Activated gamma-delta T cell (primary cell): ENCODE measurements at places on chromosomes 1 and 21.

- no peak for DNase-seq
These were observed 164.2 kb downstream of the NRIP1 start for GRCh38 chr21:14900611-14901010.

DNA sequence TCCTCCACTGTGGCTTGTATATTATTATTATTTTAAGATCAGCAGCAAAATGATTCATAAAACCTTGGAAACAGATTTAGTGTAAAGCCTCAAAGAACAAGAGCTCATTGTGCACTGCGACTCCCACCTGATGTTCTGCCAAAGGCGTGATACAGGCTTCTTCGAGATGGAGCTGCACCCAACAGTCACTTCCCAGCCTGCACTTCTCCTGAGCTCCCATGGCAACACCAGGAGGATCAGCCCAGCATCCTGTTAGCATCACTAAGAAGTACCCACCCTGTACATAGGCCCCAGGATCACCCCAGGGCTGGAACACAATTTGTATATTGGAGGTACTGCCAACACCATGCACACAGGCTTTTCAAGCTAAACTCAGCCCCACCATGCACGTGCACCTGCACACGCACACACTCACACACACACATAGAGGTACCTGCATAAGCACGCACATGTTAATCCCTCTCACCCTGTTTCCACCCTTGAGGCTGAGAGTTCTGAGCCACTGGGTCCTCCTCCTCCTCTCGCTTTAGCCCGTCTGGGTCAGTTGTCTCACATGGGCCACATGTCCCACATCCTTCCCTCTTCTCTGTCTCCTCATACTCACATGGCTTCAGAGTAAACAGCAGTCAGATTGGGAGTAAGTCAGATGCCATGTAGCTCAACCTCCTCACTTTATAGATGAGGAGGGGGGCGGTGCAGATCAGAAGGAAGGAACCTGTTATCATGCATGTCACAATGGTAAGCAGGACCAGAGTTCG, 281.9 kb upstream of the POU3F1 start:
- no peak for DNase-seq

- no peak for DNase-seq
These were observed 72.6 kb downstream of the SGIP1 start for GRCh38 chr1:66606362-66607065.

DNA sequence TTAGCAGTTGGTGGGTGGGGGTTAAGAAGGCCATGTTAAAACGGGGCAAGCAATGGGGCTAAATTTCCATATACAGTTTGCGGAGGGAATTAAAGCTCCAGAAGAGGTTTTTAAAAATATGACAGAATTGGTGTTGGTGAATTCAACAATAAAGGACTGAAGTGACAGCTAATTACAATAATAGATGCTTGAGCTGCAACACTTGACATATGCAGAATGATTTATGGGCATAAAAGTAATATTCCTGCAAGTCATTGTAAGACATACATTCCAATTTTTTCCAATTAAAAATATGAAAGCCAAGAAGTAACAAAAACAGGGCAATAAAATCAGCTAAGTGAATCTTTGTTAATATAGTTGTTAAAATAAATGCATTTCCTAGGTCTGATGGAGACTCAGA, 202.2 kb upstream of the MAP1LC3C start:
- DNase-seq: no peak

DNA sequence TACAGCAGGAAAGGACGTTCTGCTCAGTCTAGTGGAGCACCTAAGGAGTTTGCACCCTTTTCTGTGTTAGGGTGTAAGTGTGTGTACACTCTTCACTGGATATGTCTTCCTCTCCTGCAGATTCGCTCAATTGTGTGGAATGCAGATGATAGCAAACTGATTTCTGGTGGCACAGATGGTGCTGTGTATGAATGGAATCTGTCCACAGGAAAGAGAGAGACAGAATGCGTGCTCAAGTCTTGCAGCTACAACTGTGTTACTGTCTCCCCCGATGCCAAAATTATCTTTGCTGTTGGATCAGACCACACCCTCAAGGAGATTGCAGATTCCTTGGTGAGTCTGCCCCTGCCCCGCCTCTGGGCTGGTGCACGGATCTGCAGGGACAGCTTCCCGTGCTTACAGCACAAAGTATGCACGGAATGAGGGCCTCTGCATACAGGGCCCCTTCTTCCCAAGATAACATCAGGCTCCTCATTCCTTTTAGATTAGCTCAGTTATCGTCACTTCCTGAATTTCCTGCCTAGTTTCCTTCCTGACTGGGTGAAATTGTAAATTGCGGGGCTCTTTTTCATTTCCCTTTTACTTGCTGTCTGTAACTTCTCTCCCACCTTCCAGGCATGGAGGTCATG, 34.6 kb downstream of the CFAP57 start:
- no peak for DNase-seq

- no peak for DNase-seq
These were observed 83.4 kb downstream of the IGSF21 start for GRCh38 chr1:18191037-18191436.

DNA sequence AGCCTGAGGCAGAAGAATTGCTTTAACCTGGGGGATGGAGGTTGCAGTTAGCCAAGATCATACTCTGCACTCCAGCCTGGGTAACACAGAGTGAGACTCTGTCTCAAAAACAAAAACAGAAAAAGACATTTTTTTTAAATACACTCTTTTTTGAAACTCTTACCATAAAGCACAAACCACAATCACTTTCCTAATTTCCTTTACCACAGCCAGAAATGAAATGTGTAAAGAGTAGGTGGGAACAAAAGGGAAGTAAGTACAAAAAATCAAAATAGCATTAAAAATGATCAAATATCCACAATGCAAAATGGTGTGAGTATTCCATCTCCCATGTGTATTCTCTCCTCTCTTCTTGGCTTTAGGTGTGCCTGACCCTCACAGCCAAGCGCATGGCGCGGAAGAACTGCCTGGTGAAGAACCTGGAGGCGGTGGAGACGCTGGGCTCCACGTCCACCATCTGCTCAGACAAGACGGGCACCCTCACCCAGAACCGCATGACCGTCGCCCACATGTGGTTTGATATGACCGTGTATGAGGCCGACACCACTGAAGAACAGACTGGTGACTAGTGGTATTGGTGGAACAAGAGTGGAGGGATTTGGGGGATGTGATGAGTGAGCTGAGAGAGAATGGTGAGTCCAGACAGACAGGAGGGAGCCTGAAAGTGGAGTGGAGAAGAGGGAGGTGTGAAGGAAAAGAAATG, 14.9 kb downstream of the ATP1A4 start:
- no peak for DNase-seq

GRCh38 chr1:234691567-234691966, 81.6 kb upstream of the IRF2BP2 start:
- DNase-seq: no peak

DNA sequence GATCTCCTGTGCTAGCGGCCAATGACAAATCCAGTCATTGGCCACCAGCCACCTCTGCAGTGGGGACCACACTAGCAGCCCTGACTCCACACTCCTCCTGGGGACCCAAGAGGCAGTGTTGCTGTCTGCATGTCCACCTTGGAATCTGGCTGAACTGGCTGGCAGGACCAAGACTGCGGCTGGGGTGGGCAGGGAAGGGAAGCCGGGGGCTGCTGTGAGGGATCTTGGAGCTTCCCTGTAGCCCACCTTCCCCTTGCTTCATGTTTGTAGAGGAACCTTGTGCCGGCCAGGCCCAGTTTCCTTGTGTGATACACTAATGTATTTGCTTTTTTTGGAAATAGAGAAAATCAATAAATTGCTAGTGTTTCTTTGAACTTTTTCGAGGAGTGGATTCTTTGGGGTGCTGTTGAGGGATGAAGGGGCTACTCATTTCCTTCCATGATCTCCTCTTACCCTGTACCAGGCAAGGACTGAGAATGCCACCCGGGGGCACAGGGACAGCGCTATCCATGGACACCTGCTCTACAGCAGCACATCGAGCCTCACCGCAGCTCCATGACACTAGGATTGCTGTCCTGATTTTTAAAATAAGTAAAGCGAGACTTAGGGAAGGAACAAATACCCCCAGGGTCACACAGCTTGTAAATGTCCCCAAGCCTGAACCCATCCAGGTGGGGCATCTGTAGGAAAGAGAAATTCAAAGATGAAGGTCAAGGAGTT, 44.7 kb downstream of the TNNT2 start:
- DNase-seq: no peak

DNA sequence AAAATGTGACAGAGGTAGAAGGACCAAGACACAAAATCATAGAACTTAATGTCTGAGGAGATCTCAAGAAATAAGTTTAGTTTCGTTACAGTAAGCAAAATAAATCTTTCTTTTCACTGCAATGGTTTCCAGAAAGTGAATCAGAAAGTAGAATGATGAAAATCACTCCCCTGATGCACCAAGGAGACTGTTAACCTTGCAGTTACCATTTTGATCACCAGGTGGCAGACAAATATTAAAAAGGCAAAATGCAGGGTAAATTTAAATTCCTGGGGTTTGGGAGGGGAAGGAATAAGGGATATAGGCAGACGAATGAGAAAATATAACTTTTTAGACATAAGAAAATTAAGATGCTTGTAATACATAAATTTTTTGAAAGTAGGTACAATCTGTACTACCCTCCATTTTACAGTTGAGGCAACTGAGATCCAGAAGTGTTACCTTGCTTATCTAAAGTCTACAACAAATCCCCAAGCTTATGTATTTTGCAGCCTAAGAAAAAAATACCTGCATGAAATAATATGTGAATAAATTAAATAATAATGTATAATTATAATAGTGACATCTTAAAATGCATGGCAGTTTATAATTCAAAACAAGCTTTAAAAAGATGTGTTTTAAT, 253.2 kb downstream of the CRB1 start:
- no peak for DNase-seq

DNA sequence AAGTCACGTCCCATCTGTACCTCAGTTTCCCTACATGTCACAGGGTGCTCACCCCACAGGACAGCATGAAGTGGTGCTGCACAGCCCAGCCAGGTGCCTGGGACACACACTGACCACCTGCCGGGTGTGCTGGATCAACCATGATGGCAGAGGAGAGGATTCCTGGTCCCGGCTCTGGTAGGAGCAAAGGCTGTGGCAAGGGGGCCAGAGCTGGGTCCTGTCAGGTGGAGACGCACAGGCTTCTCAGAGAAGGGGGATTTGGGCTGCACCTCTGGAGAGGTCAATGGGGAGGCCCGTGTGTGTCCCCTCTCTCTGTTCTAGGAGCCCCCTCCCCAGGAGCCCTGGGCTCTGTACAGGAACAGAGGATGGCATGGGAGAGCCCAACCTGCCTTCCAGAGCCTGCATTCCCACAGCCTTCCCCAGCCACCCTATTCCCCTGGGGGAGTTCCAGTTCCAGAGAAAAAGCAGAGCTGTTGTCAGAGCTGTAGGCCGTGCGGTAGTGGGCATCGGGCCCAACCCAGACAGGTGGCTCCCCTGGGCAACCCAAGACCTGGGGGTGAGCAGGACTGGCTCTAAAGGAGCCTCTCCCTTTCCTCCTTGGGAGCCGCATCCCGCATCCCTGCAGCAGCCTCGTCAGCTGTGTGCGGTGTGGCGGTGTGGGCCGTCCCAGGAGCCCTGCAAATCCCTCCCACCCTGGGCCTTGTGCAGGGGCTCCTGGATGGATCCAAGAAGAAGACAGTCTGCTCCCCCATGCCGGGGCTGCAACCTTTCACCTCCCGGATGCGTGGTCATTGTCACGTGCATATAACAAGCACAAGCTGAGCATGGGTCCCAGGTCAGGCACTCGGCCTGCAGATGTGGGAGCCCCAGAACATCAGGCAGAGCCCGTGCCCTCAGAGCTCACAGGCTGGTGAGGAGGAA, 2.9 kb upstream of the TFF3 start:
- no peak for DNase-seq

DNA sequence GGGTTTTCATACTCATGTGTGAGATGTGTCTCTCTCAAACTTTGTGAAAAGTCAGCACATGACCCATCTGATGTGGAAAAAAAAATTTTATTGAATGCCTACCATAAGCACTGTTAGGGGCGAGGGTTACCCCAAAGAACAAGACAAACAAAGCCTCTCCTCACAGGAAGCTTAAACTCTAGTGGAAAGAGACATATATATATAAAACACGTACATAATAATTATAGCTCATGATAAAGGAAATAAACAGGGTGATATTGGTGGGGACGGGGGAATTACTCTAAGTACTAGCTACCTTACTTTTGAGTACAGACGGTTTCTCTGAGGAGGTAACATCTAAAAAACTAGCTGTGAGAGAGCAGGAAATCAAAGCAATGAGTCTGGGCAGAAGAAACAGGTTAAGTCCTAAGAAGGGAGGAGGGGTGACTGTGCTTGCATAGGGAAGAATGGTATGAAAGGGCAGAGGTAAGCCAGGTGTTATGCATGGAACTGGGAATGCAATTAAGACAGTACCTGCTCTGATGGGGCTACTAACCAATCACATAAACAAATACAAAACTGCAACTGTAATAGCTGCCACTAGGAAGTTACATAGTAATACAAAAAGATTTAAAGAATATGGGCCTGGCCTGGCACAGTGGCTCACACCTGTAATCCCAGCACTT, 4.5 kb downstream of the LIN9 start:
- DNase-seq: no peak

- no peak for DNase-seq
These were observed 57.6 kb downstream of the DNM3 start for GRCh38 chr1:171898941-171899340.

GRCh38 chr1:41439234-41439633, 45.2 kb downstream of the EDN2 start:
- no peak for DNase-seq

DNA sequence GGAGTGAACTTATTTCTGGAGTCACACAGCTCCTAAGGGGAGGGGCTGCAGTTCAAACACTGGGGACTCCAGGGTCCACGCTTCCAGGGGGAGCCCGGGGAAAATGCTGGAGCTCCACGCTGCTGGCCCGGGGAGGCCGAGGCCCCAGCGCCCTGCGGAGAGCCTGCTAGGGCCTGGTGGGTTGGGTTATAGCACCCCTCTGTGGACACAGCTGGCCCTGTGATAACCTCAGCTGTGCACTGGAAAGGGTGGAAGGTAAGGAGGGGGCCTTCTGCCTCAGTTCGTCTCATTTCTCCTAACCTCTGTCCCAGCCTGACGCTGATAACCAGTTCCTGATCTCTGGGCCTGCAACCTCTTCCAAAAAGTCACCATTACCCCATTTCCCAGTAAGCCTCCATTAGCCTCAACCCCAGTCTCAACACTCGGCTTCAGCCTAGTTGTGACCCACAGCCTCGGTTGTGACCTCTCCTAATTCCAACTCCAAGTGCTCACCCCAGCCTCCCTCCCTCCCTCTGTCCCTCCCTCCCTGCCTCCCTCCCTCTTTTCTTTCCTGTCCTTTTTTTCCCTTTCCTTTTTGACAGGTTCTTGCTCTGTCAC, 7.1 kb downstream of the NBL1 start:
- DNase-seq: no peak
